ENCODE measurements at places on chromosomes 1 and 21. TPM values are rescaled to one million over a fixed set of nuclear protein-coding genes. Genes with fewer than 3 reads are reported as not detected.

SETD4 gene
- 9.5 TPM for total RNA-seq

LDLRAD2 gene
- not detected for total RNA-seq

BEND5 gene
- total RNA-seq, result 1.1 TPM

C8B gene
- not detected for total RNA-seq

CASQ1 gene
- not detected for total RNA-seq

TTC13 gene
- total RNA-seq, result 8.9 TPM

NBPF10 gene
- 1.4 TPM for total RNA-seq

- peak; percentile 46 for DNase-seq
These were observed 6.5 kb downstream of the CAPN2 start for GRCh38 chr1:223718850-223719249.

- DNase-seq, result peak; percentile 26
These were observed 9.3 kb upstream of the GREM2 start for GRCh38 chr1:240621249-240621648.

DNA sequence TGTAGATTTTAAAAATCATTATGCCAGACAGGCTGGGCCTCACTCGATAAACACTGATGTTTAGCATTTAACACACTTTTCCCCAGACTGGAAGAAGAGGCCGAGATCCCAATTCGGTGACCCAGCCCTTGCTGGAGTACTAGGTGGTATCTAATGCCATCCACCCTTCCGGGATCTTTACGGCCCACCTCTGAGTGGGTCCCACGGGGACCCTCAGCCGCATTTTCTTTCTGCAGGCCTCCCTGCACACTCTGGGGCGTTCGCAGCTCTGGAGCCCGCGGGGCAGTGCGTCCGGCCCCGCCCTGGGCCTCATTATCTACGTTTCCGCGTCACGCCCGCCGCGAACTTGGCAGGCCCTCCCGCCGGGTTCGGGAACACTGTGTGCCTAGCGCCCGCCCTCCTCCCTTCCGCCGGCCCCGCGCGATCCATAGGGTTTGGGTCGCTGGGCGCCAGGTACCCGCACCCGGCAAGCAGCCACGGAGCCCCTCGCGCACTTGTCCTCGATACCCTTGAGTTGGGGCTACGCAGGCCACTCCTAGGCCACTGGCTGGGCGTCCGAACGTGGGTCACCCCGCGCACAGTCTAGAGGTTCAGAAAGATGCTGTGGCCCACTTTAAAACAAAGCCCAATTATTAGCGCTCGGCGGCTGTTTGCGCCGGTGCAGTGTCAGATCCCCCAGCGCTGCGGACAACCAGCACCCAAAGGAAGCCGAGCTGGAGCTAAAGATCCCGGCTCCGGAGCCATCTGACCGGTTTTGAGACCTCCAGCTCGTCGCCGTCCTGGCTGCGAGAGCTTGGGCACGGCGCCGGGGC is 950 bp upstream of the EVA1C start:
- peak; percentile 38 for DNase-seq

DNA sequence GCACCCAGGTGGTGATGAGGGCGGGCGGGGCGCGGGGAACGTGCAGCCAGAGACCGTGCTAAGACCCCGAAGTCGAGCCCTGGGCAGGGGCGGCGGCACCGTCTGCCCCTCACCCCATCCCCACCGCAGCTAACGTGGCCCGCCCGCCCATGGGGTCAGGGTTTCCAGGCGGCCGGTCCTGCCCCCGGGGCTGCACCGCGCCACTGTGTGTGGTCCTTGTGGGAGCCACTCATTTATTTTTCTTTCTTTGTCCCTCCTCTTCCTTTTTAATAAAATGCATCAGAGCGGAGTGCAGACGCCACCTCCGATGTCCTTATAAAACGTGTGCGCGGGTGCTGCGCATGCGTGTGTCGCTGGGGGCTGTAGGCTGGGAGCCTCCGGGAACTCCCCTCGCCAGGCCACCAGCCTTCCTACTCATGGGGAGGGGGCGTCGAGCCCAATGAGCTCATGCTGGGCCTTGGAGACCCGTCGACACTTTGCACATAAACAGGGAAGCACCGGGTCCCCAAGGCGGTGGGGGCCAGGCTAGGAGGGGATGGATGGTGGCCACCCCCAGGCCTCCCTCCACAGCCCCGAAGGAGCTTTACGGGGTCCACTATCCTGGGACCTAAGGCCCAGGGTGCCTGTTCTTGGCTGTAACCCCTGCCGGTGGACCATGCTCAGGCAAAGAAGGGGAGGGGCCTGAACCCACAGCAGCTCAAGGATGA is 59.9 kb downstream of the WNT9A start:
- no peak for DNase-seq

DNA sequence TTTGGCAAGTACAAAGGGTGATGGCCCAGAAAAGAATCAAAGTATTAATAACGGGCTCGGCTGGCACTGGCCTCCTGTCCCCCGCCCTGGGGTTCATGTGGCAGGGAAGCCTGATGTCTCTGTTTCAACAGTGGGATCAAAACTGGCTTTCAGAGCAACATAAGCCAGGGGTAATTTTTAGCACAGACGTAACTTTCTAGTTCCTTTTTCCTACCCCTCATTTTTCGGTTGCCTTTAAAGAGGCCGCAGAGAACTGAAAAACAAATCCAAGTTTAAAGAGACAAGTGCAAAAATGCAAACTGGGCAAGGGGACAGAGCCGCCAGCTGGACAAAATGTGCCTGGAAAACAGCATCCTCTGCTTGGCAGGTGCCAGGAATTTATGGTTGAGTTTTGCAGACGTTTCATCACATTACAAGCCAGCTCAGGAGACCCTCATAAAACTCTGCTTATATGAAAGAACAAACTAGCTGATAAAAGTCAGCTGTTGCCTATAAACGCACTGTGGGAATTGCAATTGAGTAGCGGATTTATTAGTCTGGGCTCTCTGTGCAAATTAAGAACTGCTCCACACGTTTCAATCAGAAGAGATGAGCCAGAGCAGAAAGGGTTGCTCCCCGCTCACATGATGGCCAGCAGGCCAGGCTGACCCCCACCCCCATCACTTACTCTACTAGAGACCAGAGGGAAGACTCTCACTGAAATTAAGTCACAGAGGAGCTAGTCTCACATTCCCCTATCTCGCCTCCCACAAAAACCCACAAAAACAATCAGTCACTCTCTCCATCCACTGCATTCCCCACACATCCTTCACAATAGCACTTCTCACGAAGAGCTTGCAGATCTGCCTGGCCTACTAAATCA is 15.8 kb upstream of the CDCA8 start:
- DNase-seq, result no peak

GRCh38 chr21:34801519-34802132 is 132.8 kb downstream of the CLIC6 start:
- DNase-seq, result no peak

DNA sequence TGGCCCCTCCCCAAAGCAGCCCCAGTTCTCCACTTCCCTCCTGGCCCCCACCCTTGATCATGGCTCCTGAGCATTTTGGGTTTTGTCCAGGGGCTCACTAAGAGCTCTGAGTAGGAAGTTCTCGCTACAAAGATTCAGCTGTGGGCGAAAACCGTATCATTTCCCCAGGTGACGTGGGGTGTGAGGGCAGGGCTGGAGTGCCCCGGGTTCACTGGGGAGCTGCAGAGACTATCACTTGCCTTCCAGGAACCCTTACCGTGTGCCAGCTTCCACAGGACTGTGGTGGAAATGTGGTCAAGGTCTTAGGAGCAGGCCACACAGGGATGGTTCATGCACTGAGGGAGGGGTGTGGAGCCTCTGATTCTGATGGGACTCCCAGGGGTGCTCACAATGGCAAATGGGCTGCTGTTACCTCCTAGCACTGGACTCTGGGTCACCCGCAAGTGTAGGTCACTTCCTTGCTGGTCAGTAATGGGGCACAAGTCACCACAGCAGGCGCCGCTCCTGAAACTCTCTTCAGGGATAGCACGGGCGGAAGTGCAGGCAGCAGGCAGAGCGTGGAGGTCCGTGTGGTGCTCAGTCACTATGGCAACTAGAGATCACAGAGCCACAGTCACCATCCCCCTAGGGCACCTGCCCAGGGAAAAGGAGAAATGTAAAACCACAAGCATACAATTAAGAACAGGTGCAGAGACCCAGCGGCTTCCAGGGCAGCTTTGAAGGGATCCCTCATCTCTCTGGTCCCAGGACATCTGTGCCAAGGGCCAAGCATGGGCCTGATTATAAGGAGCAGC is 35.4 kb downstream of the RSPH1 start:
- DNase-seq, result no peak

- no peak for DNase-seq
These were observed 29.2 kb downstream of the OLFML3 start for GRCh38 chr1:114008480-114008941.

DNA sequence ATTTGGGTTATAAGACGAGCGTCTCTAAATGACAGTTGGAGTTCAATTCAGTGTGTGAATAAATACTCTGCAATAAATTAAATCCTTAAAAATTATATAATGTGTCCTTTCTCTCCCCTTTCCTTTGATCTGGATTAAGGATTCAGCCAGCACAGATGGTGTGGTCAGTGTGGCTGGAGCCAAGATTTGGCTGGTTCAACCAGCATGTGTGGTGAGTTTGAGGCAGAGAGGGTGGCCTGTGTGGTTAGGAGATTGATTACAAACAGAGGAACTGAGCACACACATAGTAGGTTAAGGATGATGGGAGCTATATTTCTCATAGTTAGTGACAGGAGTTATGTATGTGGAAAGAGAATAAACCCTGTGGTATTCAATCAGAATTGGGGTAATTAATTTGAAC is 14.2 kb upstream of the AMIGO1 start:
- DNase-seq, result peak; percentile 18

- no peak for DNase-seq
These were observed 92.6 kb downstream of the ADARB1 start for GRCh38 chr21:45166931-45167330.

DNA sequence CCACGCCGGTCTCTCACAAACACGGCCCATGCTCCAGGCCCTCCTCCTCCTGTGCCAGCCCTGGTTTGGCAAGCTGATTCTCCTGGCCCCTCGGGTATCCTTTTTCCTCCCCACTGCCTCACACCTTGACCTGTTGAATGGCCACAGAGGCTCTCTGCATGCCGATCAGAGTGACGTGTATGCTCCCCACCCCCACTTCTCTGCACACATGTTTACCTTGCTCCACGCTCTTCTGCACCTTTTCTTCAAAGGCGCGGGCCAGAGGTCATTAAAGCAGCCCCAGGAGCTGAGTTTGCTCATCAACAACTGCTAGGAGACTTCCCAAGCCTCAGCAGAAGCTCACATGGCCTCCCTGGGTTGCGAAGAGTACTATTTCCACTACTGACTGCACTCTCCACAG is 139.3 kb upstream of the EDN2 start:
- DNase-seq, result no peak

DNA sequence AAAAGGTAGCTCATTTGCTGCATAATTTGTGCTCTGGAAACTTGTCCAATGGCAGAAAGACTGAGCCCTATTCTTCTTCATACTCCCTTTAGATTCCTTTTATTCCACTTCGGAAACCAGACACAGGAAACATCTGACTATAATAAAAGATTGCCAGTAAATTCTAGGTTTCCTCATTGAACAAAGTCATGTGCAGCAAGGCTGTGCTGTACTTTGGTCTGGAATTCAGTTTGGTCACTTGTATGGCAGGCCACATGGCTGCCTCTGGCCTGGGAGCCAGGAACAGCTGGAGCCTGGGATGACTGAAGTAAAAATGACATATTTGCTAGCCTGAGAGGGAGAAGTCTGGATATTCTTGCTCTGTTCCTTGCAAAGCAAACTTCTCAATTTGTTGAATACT is 79.6 kb downstream of the ST3GAL3 start:
- peak; percentile 33 for DNase-seq

Measured in IMR-90 (cell line).